Fibroblast of skin of abdomen (primary cell): ENCODE measurements at places on chromosomes 1 and 21.
A peak's percentile ranks its signal among the peaks of the same experiment; 100 is the strongest.

GRCh38 chr1:9161963-9162362, 33.1 kb upstream of the GPR157 start:
- no peak for DNase-seq

DNA sequence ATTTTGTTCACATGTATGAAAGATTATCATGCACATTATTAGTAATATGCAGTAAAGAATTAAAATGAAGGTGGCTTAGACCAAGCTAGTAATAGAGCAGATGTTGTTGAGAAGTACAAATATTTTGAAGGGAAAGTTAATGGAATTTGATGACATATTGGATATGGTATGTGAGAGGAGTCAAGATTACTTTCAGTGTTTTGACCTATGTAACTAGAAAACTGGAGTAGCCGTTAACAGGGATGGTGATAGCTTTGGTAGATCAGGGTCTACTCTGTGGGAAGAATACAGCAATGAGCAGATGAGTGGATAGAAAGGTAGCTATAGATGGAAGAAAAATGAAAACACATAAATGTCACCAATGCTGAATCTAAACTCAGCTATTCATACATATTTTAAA, 163.2 kb upstream of the LRRC7 start:
- peak; percentile 1 for DNase-seq

DNA sequence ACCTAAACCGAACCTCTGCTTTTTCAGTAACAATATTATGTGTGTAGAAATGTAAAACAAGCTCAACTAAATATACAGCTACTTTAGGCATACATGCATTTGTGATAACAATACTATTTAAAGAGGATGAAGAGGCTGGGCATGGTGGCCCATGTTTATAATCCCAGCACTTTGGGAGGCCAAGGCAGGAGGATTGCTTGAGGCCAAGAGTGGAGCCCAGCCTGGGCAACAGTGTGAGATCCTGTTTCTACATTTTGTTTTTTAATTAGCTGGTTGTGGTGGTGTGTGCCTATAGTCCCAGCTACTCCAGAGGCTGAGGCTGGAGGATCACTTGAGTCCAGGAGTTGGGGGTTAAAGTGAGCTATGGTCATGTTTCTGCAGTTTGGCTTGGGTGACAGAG, 73.6 kb upstream of the LYPLAL1 start:
- DNase-seq = no peak

DNA sequence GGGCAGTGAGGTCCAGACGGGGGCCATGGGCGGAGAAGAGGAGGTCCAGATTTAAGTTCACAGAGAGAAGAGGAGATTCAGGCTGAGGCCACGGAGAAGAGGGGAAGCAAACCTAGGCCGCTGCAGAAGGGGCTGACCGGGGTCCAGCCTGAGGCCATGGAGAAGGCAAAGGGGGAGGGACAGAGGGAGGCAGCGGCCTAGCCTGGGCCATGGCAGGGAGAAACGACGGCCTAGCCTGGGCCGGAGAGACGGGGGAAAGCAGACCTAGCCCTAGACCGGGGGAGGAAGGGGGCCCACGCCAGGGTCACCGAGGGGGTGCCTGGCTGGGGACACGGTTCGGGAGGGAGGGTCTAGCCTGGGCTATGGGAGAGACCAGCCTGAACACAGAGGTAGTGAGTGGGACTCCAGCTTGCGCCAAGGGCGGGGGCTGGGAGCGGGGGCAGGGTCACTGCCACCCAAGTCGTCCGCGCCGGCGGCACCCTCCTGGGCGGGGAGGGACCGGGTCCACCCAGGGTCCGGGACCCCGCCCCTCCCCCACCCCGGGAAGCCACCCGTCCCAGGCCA, 459 bp downstream of the CAPZB start:
- DNase-seq = no peak

DNA sequence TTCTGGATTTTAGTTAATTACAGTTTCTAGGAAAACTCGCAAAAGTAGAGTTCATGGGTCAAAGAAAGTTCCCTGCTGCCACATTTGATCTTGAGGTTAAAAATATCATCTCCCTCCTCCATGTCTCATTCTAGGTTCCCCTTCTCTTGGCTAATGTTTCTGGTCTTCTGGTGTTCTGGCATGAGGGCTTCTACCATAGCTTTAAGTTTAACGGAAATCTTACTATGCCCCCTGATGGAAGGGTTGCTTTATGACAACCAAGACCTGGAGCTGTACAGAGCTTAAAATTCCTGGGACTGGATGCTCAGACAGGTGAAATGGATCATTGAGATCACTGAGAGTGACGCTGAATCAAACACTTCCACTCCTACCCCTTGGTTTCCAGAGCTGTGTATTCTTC, 1881.7 kb downstream of the MRPL39 start:
- DNase-seq = no peak

GRCh38 chr1:85325920-85326319, 49.5 kb upstream of the BCL10 start:
- no peak for DNase-seq

- peak; percentile 45 for DNase-seq
Measured at GRCh38 chr21:34908419-34909055, 140.6 kb downstream of the RUNX1 start.

DNA sequence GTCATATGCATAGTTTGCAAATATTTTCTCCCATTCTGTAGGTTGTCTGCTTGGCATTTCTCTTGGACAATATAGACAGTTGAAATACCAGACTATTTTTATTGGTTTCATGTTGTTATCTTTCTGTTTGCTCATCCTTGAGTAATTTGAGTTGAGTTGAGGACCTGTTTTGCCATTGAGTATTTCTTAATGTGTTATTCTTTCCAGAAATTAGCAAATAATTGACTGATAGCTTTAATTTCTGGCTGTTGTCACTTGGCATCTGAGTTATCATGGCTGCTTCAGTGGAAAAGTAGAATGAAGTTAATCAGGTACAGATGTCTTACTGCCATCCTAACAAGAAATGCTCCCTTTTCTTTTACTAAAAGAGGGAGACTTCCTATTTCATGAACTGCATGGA, 264.8 kb upstream of the DUSP10 start:
- DNase-seq = no peak

GRCh38 chr1:197486946-197487345, 218.9 kb downstream of the CRB1 start:
- DNase-seq = peak; percentile 17
